Esophagus mucosa (tissue), 1 donor: ENCODE measurements at places on chromosomes 7 and 10. TPM values are rescaled to one million over a fixed set of nuclear protein-coding genes. Genes with fewer than 3 reads are reported as not detected.

Gene UCN3
- not detected for total RNA-seq

Gene GOLGA7B
- total RNA-seq = 1.4 TPM

GRCh38 chr10:89171996-89172395 lies 35.1 kb downstream of the CH25H start:
- no peak for ATAC-seq

GRCh38 chr10:116026315-116026714 lies 246.7 kb downstream of the GFRA1 start:
- ATAC-seq = no peak
